LNCaP clone FGC (cell line): ENCODE measurements at places on chromosomes 2 and 18.

- no peak for DNase-seq
Measured at GRCh38 chr2:189505492-189505891, 64.2 kb downstream of the WDR75 start.

GRCh38 chr18:62521593-62521992, 1.2 kb upstream of the ZCCHC2 start:
- no peak for DNase-seq

- DNase-seq, result no peak
Measured at GRCh38 chr2:127950264-127950663, 64.5 kb upstream of the AMMECR1L start.

- DNase-seq, result no peak
Measured at GRCh38 chr2:36423172-36423571, 67.6 kb downstream of the CRIM1 start.

- DNase-seq, result no peak
Measured at GRCh38 chr2:7986431-7986830, 695.4 kb upstream of the ID2 start.

DNA sequence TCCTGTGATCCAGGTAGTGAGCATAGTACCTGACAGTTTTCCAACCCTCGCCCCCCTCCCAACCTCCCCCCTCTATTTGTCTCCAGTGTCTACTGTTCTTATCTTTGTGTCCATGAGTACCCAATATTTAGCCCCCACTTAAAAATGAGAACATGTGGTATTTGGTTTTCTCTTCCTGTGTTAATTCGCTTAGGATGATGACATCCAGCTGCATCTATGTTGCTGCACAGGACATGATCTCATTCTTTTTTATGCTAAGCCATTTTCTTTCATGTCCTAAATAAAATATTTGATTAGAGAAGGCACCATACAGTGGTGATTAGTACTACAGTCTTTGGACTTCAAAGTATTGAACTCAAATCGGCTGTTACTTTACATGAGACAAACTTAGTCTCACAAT, 1087.9 kb downstream of the CBLN2 start:
- DNase-seq, result no peak

- no peak for DNase-seq
Measured at GRCh38 chr18:22783662-22784076, 149.5 kb upstream of the RBBP8 start.

GRCh38 chr2:42147641-42148274, 21.4 kb upstream of the EML4 start:
- peak; percentile 22 for DNase-seq

GRCh38 chr2:47109007-47109375, 46.1 kb downstream of the STPG4 start:
- no peak for DNase-seq

GRCh38 chr2:172614932-172615331, 59.0 kb downstream of the PDK1 start:
- DNase-seq, result no peak

GRCh38 chr2:88144914-88145497, 17.1 kb upstream of the FABP1 start:
- DNase-seq, result no peak

GRCh38 chr2:6920743-6921064, 3.5 kb downstream of the RNF144A start:
- no peak for DNase-seq

DNA sequence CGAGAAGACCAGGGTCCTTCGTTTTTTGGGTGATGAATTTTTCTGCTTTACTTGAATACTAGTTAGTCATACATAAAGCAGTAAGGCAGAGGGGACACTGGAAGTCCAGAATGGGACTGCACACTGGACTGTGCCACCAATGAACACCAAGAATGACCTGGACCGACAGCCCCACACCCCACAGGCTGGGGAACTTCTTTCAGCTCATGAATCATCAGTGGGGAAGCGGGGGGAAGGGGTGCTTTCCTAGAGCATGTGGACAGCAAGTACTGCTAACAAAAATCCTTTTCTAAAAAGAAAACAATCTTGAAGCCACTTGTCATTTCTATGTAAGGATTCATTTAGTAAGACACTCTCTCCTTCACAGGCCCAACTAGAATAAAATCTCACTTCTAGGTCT, 86.0 kb downstream of the DTNB start:
- DNase-seq, result no peak

DNA sequence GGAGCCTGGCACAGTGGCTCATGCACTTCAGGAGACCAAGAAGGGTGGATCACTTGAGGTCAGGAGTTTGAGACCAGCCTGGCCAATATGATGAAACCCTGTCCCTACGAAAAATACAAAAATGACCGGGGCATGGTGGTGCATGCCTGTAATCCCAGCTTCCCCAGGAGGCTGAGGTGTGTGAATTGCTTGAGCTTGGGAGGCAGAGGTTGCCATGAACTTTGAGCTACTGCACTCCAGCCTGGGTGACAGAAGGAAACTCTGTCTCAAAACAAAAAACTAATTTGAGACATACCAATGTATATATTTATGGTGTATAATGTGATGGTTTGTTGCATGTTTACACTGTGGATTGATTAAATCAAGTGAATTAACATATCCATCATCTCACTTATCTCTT, 21.8 kb upstream of the ZNF512 start:
- no peak for DNase-seq

GRCh38 chr18:8895987-8896619, 190.7 kb downstream of the MTCL1 start:
- DNase-seq, result no peak

DNA sequence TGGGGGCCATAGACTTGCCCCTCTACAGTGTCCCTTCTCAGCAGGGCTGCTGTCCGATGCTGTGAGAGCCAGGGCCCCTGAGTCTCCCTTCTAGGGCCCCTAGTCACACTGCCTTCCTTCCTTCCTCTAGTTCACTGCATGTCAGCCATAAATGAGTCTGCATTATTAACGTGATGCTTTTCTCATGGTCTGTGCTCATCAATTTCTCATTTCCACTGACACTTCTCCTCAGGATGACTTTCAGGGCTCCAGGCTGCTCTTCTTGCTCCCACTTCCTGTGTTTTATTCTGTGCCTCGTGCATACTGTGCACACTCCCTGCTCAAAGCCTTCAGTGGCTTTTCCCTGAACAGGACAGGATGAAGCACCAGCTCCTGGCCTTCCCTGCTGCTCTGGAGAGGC, 146.5 kb downstream of the FAM210A start:
- no peak for DNase-seq

- DNase-seq, result no peak
Measured at GRCh38 chr18:9616049-9616448, 1.7 kb upstream of the PPP4R1 start.

DNA sequence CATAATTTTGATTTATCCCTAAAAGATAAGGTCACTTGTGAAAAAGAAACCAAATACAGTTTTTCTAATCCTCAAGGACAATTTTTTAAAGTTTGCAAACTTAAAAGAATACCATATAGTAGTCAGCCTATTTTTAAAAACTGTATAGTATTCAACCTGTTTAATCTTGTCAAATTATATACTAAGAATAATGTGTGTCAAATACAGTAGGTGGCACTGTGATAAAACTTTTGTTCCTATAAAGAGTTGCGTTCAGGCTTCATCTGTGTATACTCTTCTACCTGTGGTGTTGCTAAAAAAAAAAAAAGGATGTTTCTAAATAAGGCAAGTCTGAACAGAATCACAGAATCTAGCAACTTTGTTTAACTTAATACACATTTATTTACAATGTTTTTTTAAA, 68.6 kb downstream of the CCDC138 start:
- peak; percentile 13 for DNase-seq
